ENCODE measurements at places on chromosomes 16 and 17.
A peak's percentile ranks its signal among the peaks of the same experiment; 100 is the strongest.

GRCh38 chr17:6134721-6135120 is 64.5 kb downstream of the WSCD1 start:
- no peak for DNase-seq

DNA sequence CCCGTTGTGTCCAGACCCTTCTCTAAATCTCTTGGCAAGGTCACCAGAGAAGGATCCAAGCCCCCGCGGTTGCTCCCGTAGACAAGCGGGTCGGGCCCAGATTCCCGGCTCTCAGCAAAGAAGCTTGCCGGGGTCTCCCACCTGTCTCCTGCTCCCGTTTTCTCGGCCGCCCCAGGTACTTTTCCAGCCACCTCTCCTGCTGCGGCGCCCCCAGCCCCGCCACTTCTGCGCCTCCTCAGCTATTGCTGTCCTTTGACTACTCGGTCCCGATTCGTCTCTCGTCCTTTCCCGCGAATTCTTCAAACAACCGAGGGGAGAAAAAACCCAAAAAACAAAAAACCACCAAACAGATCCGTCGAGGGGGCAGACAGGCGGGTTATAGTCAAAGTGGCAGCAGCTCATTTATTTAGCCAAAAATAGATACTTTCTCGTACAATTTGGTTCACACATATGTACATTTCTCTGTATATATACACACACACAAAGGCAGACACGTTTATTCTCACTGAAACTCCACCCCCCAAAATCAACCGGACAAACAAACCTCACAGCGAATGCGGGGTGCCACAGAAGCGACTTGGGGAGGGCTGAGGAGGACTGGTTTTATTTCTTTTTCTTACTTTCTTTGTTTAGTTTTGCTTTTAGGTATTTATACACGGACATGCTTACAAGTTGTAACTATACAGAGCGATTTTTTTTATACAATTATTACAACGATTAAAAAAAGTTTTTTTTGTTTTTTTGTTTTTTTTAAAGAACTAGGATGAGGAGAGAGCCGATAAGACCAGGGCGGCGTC is 3.5 kb downstream of the IRX3 start:
- DNase-seq = no peak

- DNase-seq = peak; percentile 66
Observed at GRCh38 chr17:2749058-2749783, at the start of gene CCDC92B. Gene CCDC92B (minus strand): TSS chr17:2749652. CDS start chr17:2735145, 14,507 bp downstream.

DNA sequence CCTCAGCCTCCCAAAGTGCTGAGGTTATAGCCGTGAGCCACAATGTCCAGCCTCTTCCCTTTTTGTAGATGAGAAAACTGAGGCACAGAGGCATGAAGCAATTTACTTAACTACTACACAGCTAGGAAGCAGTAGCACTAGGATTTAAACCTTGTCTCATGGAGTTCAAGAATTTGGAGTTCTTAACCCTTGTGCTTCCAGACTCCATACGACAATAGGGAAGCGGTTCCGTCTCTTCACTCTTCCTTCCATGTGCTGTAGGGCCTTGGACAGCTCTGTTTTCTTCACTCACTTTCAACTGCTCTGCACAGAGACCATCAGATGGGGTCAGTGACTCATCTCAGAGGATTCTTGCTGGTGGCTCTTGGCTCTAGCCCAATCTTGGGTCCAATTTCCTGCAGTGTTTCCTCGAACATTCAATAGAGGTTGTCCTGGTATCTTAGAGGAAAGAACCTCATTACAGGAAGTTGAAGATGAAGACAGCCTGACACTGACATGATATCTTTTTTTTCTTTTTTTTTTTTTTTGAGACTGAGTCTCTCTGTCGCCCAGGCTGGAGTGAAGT is 19.3 kb downstream of the ITGAL start:
- no peak for DNase-seq

- DNase-seq = no peak
Observed at GRCh38 chr16:72469932-72470331, 298.0 kb upstream of the PMFBP1 start.

DNA sequence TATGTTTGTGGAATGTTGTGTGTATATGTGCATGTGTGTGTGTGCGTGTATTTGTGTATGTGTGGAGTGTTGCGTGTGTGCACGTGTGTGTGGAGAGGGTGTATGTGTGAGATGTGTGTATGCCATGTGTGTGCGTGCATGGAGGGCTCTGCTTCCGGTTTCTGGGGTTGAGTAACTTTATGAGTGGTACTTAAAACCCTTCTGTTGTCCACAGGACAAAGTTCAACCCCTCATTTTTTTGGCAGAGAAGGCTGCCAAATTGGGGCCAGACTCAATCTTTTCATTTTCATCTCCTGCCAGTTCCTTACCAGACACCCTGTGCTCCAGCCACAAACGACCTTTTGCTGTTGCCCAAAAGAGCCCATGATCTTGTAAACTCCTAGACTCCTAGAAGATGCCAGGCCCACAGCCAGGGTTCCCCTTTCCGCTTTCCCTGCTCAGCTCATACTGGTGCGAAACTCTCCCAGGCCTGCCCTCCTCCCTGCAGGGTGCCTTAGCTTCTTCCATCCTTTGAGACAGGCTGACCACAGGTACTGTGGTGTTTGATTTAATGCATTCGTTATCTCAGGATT is 100.2 kb downstream of the CMIP start:
- DNase-seq = no peak

DNA sequence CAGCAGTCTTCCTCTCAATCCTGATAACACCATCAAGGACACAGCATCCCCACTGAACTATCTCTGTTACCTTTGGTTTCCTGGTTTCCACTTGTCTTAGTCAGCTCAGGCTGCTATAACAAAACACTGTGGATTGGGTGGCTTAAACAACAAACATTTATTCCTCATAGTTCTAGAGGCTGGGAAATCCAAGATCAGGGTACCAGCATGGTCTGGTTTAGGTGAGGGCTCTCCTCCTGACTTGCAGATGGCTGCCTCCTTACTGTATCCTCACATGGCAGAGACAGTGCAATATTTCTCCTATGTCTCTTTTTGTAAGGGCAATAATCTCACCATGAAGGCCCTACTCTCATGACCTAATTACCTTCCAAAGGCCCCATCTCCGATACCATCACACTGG is 103.2 kb upstream of the AXIN2 start:
- DNase-seq = no peak

DNA sequence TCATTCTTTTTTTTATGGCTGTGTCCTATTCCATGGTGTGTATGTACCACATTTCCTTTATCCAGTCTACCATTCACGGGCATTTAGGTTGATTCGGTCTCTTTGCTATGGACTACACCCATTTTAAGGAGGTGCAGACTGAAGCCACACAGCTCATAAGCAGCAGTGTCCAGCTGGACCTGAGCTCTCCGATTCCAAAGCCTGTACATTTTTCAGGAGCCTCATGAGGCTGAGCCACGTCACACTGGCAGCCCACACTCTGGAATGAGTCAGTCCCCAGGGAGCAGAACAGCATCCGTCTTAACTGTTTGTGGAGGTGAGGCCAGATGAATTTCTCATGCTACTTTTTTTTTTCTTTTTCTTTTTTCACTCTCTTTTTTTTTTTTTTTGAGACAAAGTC is 116.1 kb downstream of the C16orf95 start:
- no peak for DNase-seq

DNA sequence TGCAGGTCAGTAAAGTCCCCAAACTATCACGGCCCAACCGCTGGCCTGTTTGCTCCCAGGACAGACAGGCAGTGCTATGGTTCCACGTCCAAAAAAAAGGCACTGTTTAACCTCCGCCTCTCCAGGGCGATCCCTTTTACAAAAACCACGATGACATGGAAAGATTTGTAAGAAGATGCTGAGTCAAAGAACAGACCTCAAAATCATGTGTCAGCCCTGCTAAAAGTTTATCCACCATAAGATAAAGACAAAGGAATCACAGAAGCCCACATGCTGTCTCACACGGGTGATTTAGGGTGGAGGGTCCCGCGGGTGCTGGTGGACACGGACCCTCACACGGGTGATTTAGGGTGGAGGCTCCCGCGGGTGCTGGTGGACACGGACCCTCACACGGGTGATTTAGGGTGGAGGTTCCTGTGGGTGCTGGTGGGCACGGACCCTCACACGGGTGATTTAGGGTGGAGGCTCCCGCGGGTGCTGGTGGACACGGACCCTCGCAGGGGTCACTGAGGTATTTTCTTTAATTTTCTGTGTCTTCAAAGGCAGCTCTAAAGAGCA is 117.2 kb upstream of the METRNL start:
- peak; percentile 6 for DNase-seq

All from WERI-Rb-1 (cell line).